Osteocyte (in vitro differentiated cells): ENCODE measurements at places on chromosomes 4 and X. TPM values are rescaled to one million over a fixed set of nuclear protein-coding genes. Genes with fewer than 3 reads are reported as not detected.

The MGAT4D gene
- not detected in 2 replicates for total RNA-seq

- H3K4me3 ChIP-seq, result no peak overlapping the region
- H3K27me3 ChIP-seq, result no peaks in the 10 kb centered on the region
- H3K36me3 ChIP-seq, result no peaks in the 10 kb centered on the region
- no peak overlapping the region for H3K27ac ChIP-seq
These were observed 1598.3 kb downstream of the PCDH18 start for GRCh38 chr4:135934026-135934425.

GRCh38 chrX:104112326-104112951 lies at the start of gene ZCCHC18:
TSS of gene ZCCHC18 (plus strand) at chrX:104112523. CDS start at chrX:104114112, 1,589 bp downstream.
- DNase-seq, result peak; percentile 89
- no peaks in the 10 kb centered on the region for H3K36me3 ChIP-seq
- H3K4me1 ChIP-seq, result peaks cover 6% of the 10 kb centered on the region
- H3K27ac ChIP-seq, result peak within 1 kb of the TSS; percentile 91
- H3K27me3 ChIP-seq, result no peaks in the 10 kb centered on the region
- H3K4me3 ChIP-seq, result peak within 1 kb of the TSS; percentile 87

GRCh38 chrX:25096522-25097045 lies 80.8 kb upstream of the ARX start:
- peaks cover 7% of the 10 kb centered on the region for H3K27me3 ChIP-seq
- no peak overlapping the region for H3K4me3 ChIP-seq
- no peak for DNase-seq
- no peak overlapping the region for H3K27ac ChIP-seq

The PCSK1N gene
- 13.1 and 14.8 TPM in 2 replicates for total RNA-seq

- H3K27ac ChIP-seq, result peak within 1 kb of the TSS; percentile 88
- H3K4me3 ChIP-seq, result peak within 1 kb of the TSS; percentile 88
- DNase-seq, result no peak
- no peaks in the 10 kb centered on the region for H3K4me1 ChIP-seq
- no peaks in the 10 kb centered on the region for H3K27me3 ChIP-seq
These were observed at the start of gene USP51 for GRCh38 chrX:55489314-55490009. TSS of gene USP51 (minus strand) at chrX:55489848. CDS start at chrX:55488939, 909 bp downstream.

The BCORL1 gene
- total RNA-seq, result 22.9 and 24.6 TPM in 2 replicates

The BEX2 gene
- total RNA-seq, result 4.0 and 4.1 TPM in 2 replicates

- no peaks in the 10 kb centered on the region for H3K4me1 ChIP-seq
- H3K27me3 ChIP-seq, result peaks cover 34% of the 10 kb centered on the region
- DNase-seq, result no peak
- H3K36me3 ChIP-seq, result no peaks in the 10 kb centered on the region
- no peak overlapping the region for H3K4me3 ChIP-seq
- H3K27ac ChIP-seq, result no peak overlapping the region
These were observed 28.7 kb downstream of the CCNG2 start for GRCh38 chr4:77185686-77186085.

- no peak for DNase-seq
- H3K36me3 ChIP-seq, result peaks cover 2% of the 10 kb centered on the region
- H3K27ac ChIP-seq, result no peak overlapping the region
- H3K4me3 ChIP-seq, result no peak overlapping the region
- no peaks in the 10 kb centered on the region for H3K27me3 ChIP-seq
- H3K4me1 ChIP-seq, result no peaks in the 10 kb centered on the region
These were observed 181.1 kb upstream of the PRPS2 start for GRCh38 chrX:12610079-12610478.

GRCh38 chr4:128793859-128794672 lies 15.4 kb upstream of the JADE1 start:
- no peak overlapping the region for H3K4me3 ChIP-seq
- DNase-seq, result no peak
- no peak overlapping the region for H3K27ac ChIP-seq
- peaks cover 7% of the 10 kb centered on the region for H3K4me1 ChIP-seq
- no peaks in the 10 kb centered on the region for H3K36me3 ChIP-seq

DNA sequence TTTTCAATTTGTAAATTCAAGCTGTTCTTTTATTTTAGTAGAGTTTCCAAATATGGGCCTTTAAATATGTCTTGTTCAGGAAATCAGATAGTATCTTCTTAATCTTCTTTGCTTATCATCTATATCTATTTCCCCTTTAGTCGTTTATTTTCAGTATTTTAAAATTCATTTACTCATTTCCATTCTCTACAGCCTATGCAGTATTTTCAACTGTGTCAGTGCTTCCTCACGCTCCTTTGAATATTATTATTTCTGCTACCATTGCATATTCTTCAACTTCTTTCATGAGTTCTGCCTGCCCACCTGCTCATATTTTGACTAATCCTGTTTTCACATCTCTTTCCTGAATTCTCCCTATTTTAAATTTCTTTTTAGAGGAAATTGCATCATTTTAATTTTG lies 185.4 kb downstream of the DKK2 start:
- H3K4me1 ChIP-seq, result peaks cover 9% of the 10 kb centered on the region
- H3K27ac ChIP-seq, result no peak overlapping the region
- peaks cover 16% of the 10 kb centered on the region for H3K27me3 ChIP-seq

The DSPP gene
- total RNA-seq, result not detected in 2 replicates

GRCh38 chrX:130575831-130576389 lies 174.1 kb downstream of the RBMX2 start:
- no peak overlapping the region for H3K27ac ChIP-seq
- no peak overlapping the region for H3K4me3 ChIP-seq
- no peak for DNase-seq
- no peaks in the 10 kb centered on the region for H3K36me3 ChIP-seq
- no peaks in the 10 kb centered on the region for H3K4me1 ChIP-seq

GRCh38 chr4:153020457-153020856 lies 84.3 kb downstream of the FHDC1 start:
- H3K27ac ChIP-seq, result no peak overlapping the region
- no peaks in the 10 kb centered on the region for H3K27me3 ChIP-seq
- no peaks in the 10 kb centered on the region for H3K36me3 ChIP-seq
- H3K4me1 ChIP-seq, result peaks cover 9% of the 10 kb centered on the region

DNA sequence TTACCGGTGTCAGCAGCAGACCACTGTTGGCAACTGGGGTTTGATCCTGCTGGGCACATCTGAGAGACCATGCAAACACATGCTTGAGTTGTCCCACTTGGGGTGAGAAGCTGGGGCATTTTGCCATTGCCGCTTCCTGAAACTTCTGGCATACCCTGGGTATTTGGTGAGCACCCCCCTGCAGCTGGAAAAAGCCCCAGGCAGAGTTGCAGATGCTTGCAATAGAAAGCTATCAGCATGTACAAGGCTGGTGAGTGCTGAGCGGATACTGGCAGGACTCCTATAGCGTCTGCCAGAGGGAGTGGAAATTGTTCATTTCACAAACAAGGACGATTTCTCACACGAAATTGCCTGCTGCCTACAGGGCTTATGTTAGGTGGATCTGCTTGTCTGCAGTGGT lies 32.3 kb downstream of the SUPT20HL1 start:
- no peak overlapping the region for H3K4me3 ChIP-seq
- DNase-seq, result no peak
- no peaks in the 10 kb centered on the region for H3K36me3 ChIP-seq
- H3K4me1 ChIP-seq, result peaks cover 28% of the 10 kb centered on the region
- no peak overlapping the region for H3K27ac ChIP-seq

- H3K4me1 ChIP-seq, result peaks cover 11% of the 10 kb centered on the region
- H3K27ac ChIP-seq, result no peak overlapping the region
- DNase-seq, result no peak
- no peaks in the 10 kb centered on the region for H3K27me3 ChIP-seq
These were observed 281.5 kb upstream of the DKK2 start for GRCh38 chr4:107317611-107318010.

DNA sequence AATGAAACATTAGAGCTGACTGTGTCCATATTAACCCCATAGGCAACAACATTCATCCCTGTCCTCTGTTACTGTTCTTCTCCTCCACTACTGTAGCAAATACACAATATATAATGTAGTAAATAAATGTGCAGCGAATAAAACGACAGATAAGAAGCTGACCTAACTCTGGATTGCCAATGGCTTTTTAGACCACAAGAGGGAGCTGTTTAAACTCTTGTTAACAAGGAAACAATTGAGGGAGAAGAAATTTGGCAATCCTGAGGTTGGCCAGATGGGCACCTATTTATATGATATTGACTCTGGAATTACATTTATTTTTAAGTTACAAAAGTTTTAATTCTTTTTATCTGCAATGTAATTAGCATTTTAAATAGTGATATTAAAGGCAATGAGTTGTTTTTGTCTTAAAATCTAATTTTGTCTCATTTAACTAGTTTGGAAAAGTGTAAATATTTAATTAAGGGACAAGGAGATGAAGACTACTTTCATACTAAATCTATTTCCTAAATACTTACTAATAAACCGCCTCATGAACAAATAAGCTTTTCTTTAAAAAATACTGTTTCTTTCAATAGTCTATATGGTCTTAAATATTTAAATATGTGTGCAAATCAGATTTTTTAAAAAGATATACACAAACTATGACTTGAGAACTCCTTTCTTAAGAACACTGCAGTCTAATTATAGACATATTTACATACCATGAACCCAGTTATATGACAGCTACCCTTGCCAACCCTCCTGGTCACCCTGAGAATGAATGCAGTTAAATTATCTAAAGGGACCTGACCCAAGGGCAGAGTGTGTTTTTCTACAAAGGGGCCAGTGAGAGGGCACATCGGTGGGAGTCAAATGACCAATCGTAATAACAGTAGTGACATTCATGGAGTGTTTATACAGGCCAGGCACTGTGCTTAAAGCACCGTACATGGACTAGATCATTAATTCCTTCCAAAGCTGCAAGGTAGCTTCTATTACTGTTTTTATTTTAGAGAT lies 52.9 kb upstream of the HPF1 start:
- no peak overlapping the region for H3K27ac ChIP-seq
- H3K27me3 ChIP-seq, result peaks cover 27% of the 10 kb centered on the region
- no peak for DNase-seq
- no peak overlapping the region for H3K4me3 ChIP-seq
- no peaks in the 10 kb centered on the region for H3K36me3 ChIP-seq

DNA sequence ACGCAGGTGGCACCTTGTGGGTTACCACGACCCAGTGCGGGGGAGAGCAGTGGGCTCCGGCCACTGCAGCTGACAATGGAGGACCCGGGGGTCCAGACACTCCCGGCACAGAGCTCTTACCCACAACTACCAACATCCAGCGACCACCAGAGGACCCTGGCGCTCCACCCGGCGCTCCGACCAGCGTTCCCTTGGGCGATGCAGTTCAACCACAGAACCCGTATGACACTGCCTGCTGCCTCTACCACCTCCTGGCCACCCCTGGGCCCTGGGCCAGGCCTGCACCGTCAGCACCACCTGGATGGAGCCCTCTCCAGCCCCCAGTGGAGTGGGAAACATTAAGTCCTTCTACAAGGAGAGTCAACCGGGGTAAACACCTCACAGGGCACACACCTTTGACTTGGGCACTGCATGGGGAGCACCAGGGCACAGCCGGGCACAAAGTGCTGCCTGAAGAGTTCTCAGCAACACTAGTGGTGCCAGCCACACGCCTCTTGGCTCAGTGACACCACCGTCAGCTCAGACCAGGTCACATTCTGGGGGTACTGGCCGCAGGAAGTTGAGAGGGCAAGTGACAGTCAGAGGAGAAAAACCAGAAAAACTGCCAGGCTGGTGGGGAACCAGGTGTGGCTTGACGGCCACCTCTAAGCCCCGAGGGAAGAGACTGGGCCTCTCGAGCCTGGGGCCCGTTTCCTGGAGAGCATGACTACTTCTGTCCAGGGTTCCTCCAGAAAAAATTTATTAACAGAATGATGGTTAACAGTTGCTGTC lies 2.6 kb downstream of the CTBP1 start:
- H3K4me3 ChIP-seq, result peak overlapping the region; percentile 77
- peak; percentile 77 for DNase-seq
- peaks cover 41% of the 10 kb centered on the region for H3K4me1 ChIP-seq

GRCh38 chr4:20386001-20386740 lies 134.5 kb downstream of the SLIT2 start:
- H3K4me1 ChIP-seq, result peaks cover 6% of the 10 kb centered on the region
- H3K36me3 ChIP-seq, result no peaks in the 10 kb centered on the region
- no peak overlapping the region for H3K4me3 ChIP-seq
- H3K27me3 ChIP-seq, result no peaks in the 10 kb centered on the region

The ATP5ME gene
- total RNA-seq, result 261 and 271 TPM in 2 replicates

GRCh38 chr4:141884070-141884469 lies 247.7 kb downstream of the IL15 start:
- H3K27ac ChIP-seq, result no peak overlapping the region
- no peaks in the 10 kb centered on the region for H3K4me1 ChIP-seq
- H3K4me3 ChIP-seq, result no peak overlapping the region
- H3K36me3 ChIP-seq, result no peaks in the 10 kb centered on the region

DNA sequence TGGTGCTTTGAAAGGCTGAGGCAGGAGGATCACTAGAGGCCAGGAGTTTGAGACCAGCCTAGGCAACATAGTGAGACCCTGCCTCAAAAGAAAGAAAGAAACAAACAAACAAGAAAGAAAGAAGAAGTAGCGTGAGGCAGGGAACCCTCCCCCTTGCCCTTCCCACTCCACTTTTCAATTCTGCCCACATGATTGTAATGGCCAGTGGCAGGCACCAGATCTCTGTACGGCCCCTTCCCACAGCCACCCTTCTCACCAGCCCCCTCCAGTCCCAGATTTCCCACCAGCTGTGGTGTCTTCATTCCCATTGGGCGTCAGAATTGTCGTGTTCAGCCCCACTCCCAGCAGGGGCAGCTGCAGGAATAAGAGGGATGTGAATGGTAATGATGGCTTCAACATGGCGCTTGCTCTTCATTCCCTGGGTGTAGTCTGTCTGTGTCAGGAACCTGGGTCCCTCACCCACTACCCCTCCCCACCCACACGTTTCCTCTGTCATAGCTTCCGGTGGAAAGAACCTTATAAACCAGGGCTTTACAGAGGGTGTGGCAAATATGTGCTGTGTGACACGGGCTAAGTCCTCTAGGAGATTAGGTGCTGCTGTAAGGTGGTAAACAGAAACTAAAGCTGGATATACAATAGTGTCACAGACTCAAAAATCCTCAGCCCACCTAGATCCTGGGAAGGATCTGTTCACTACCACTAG lies at the start of gene IL2RG:
Gene IL2RG (minus strand): TSS at position 437 of the 703 bp plus-strand sequence. CDS start 38 bp downstream, at position 399.
- DNase-seq, result no peak
- H3K27me3 ChIP-seq, result no peaks in the 10 kb centered on the region
- no peak within 1 kb of the TSS for H3K4me3 ChIP-seq
- no peaks in the 10 kb centered on the region for H3K4me1 ChIP-seq
- H3K36me3 ChIP-seq, result no peaks in the 10 kb centered on the region

DNA sequence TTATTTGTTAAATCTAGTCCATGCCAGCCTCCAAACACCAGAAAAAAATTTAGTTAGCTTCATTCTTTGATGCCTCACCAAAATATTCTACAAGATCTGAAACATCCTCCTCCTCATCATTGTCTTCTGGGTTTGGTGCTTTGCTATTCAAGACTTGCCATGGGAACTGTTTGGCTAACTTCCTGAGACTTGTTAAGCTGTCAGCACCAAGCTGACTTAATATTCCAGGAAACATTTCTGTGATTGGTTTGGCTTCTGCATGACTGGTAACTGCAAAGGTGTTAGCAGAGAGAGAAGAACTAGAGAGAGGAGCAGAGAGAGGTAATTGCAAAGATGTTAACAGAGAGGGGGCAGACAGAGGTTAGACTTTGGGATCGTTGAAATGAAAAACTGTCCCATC lies 101.3 kb downstream of the PALLD start:
- no peak for DNase-seq
- H3K4me3 ChIP-seq, result no peak overlapping the region
- H3K27ac ChIP-seq, result no peak overlapping the region
- no peaks in the 10 kb centered on the region for H3K36me3 ChIP-seq

- no peak for DNase-seq
- H3K27ac ChIP-seq, result no peak overlapping the region
- H3K4me1 ChIP-seq, result peaks cover 29% of the 10 kb centered on the region
- H3K4me3 ChIP-seq, result peak overlapping the region; percentile 79
- no peaks in the 10 kb centered on the region for H3K36me3 ChIP-seq
These were observed 752 bp downstream of the FRAS1 start for GRCh38 chr4:78057600-78058550.

GRCh38 chrX:34893741-34894140 lies 48.9 kb upstream of the FAM47B start:
- no peak for DNase-seq
- H3K27ac ChIP-seq, result no peak overlapping the region
- peaks cover 2% of the 10 kb centered on the region for H3K4me1 ChIP-seq
- no peak overlapping the region for H3K4me3 ChIP-seq
- no peaks in the 10 kb centered on the region for H3K36me3 ChIP-seq

The F8A2 gene
- total RNA-seq, result not detected in 2 replicates
